ENCODE measurements at places on chromosomes 7 and 10.
A peak's percentile ranks its signal among the peaks of the same experiment; 100 is the strongest.

DNA sequence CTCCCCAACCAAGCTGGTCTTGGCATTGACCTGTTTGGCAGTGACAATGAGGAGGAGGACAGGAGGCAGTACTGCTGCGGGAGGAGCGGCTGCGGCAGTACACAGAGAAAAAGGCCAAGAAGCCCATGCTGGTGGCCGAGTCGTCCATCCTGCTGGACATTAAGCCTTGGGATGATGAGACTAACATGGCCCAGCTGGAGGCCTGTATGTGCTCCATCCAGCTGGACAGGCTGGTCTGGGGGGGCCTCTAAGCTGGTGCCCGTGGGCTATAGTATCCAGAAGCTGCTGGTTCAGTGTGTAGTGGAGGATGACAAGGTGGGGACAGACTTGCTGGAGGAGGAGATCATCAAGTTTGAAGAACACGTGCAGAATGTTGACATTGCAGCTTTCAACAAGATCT is 39.1 kb upstream of the ZNF273 start:
- DNase-seq: no peak

GRCh38 chr7:48458701-48459524 is 287.7 kb downstream of the ABCA13 start:
- no peak for DNase-seq

GRCh38 chr7:83072576-83073517 is 89.8 kb downstream of the PCLO start:
- DNase-seq: no peak

GRCh38 chr7:15128716-15129115 is 226.2 kb upstream of the DGKB start:
- no peak for DNase-seq

- no peak for DNase-seq
Measured at GRCh38 chr10:44402465-44403195, 17.7 kb upstream of the CXCL12 start.

GRCh38 chr7:79529214-79529880 is 75.9 kb upstream of the MAGI2 start:
- no peak for DNase-seq

- DNase-seq: no peak
Measured at GRCh38 chr7:144027974-144028373, 20.8 kb upstream of the OR2A5 start.

DNA sequence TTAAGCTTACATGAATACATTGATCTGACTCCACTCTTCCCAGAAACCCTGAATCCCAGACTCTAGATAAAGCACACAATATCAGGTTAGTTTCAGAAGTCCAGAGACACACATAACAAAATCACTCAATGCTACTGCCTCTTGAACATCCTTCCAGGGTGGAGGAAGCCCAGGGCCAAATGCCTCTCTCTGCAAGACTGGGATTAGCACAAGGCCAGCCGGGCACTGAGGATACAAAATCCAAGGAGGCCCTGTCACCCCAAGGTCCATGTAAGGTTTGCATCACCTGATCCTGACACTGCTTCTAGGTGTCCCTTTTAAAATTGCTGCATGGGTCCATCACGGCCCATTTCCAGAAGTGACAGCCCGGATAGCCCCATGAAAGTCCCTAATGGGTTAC is 2.6 kb upstream of the PLXNA4 start:
- no peak for DNase-seq

DNA sequence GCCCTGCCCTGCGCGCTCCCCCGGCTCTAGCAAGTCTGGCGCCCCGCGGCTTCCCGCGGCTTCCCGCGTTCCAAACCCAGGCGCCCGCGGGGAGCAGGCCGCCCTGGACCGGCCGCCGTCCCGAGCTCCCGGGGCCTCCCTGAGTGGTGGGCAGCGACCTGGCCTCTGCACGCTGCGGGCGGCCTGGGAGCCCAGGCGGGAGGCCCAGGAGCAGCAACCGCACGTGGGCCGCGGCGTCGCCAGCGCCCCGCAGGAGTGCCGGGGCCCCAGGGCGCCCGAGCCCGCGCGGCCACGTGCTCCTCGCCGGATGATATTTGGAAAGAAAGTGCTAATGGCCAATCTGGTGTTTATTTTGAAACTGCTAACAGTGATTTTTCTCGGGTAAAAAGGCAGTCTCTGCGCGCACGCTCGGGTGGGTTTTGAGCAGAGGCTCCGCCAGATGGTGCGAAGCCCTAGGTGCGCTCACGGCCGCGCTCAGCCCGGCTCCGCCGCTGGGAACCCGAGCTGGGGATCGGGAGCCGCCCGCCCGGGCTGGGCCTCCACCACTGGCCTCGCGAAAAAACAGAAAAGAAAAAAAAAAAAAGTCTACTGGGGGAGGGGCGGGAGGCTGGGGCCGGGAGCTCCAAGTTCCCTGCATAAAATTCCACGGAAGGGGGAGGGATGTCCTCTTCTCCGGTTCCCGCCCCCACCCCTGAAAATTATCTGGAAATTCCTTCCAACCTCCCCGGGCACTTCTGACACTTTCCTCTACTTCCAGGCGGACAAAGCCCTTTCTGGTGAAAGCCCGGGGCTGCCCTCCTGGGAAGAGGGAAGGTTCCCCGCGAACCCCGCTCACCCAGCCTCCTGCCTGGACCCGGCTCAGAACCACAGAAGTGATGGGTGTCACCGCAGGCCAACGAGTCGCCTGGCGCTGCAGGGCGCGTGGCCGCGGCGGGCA is 4.3 kb downstream of the EBF3 start:
- DNase-seq: no peak

DNA sequence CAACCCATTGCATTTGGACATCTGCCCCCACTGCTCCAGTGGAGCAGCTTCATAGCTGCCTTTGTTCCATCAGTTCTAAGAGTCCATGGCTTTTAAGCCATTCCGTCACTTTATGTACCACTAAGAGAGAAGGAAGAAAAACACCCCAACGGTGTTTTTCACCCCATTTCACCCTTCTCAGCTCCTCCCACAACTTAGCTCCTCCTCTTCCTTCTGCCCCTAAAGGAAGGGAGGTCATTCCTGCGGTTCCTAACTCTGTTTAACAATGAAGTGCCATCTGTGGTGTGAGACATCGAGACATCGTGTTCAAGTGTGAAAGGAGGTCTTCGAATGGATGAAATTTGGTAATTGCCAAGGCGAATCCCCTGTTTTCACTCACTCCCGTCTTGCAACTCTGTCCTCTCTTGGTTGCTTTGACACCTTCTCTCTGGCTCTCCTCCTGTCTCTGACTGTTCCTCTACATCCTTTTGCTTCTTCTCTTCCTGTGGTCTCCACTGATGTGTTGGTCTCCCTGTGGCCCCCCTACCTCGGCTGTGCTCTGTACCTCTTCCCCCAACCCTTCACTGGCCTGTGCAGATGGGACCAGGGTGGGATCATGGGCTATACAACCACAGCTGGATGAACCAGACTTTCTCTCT is 23.0 kb downstream of the SMKR1 start:
- no peak for DNase-seq

DNA sequence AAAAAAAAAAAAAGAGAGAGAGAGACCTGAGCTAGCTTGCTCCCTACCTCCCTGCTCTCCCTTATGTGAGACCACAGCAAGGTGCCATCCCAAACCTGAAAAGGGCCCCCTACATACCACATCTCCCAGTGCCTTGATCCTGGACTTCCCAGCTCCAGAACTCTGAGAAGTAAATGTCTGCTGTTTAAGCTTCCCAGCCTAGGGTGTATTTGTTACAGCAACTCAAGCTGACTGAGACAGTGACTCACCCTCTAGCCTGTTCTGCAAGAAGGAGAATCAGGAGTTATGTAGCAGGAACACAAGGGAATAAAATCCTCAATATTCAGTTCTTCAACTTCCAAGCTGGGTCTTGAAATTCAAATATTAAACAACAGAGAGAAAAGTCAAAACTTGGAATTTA is 52.1 kb upstream of the TMEM72 start:
- no peak for DNase-seq

DNA sequence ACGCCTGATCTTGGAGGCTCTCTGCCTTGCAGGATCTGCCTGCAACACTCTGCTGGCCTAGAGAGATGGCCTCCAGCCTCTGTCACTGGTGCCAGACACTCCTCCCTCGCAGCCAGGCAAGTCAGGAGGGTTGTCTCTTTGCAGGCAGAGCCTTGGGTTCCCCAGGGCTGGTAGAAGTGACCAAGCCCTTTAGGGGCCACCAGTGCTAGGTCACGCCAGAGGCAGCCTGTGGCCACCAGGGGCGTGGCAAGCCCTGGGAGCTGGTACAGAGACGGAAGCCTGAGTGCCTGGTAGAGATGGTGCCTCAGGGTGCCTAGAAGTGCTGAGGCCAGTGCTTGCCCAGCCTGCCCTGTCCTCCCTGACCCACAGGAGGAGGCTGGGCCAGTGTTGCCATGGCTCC is 9.1 kb downstream of the ADCYAP1R1 start:
- DNase-seq: no peak

DNA sequence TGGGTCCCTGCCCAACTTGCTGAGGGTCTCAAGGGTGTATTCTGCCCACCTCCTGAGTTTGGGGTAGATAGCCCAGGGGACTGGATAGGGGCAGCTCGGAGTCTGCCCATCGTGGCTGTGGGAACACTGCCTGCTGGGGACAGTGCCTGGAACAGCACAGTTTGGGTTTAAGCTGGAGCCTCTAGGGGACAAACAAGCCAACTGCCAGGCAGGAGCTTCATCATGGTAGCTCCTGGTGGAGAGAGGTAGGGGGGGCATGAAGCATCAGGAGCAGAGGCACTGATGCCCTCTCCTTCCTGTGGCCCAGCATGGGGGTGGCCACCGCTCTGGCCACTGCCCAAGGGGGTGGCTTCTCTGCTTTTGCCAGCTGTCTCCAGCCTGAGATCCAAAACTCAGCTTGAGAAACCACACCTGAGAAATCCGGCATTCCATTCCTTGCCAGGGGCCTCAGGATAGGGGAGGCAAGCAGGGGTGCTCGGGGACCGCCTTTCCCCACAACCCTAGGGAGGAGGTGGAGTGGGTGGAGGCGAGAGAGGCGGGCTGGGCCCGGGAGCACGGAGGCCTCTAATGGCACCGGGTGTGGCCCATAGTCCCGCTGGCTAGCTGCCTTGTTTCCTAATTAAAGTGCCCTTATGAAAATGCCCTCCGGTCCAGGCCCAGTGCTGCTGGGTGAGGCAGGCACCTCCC is 47.6 kb downstream of the UNC5B start:
- DNase-seq: no peak

- no peak for DNase-seq
Measured at GRCh38 chr7:134029-134428, 58.3 kb upstream of the FAM20C start.

- DNase-seq: peak; percentile 77
Measured at GRCh38 chr7:137146012-137146455, 197.5 kb downstream of the PTN start.

DNA sequence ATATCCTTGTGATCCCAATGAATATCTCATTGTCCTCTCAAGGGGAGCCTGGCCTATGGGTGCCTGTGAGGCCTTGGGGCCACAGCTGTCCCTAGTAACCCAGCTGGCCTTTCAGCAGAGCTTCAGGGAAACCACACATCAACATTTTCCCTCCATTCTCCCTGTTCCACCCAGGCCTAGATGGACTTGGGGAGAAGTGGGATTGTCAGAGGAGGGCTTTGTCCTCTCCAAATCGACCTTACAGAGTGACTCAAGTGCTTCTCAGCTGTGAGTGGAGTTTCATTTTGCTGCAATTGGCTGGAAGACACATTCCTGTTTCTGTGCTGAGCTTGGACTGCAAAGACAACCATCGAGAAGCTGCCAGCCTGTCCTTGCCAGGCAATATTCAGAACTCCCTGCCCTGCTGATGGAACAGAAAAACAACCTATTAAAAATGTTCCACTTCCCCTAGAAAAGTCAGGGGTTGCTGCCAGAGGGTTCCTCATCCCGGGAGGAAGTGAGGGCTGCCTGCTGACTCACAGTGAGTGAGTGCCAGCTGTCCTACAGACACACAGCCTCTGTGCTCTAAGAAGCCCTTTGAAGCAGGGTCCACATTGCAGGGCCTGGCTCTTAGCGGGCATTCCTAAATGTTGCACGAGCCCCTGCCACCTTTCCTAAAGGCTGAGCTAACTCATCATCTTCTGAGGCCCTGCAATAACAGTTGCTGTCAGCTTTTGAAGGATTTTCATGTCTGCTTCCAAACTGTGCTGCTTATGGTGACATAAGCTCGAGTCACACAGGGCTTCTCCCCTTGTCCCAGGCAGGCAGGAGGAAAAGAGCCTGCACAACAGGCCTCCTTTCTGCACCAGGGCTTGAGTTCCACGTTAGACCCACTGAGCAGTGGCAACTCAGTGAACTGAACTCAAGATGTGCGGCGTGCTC is 20.5 kb downstream of the STRA8 start:
- peak; percentile 68 for DNase-seq

DNA sequence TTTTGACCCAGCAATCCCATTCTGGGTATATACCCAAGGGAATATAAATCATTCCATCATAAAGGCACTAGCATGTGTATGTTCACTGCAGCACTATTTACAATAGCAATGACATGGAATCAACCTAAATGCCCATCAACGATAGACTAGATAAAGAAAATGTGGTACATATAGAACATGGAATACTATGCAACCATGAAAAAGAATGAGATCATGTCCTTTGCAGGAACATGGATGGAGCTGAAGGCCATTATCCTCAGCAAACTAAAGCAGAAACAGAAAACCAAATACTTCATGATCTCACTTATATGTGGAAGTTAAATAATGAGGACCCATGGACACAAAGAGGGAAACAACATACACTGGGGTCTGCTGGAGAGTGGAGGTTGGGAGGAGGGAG is 58.0 kb upstream of the STARD3NL start:
- DNase-seq: no peak

DNA sequence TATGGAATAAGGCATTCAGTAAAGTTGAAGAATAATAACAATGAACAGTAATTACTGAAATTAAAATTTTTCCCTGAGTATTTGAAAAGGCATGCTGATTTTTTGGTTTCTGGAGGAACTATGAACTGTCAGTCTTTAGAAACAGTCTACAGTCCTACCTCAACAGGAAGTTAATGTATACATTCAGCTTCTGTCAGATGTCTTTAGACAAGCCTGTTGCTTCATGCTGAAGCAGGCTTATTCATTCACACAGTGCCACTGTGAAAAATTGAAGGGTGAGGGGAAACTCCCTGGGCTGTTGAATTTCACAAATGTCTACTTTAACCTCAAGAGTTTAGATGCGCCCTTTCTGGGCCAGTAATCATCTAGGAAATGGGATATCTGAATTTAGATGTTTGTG is 3.5 kb downstream of the NRF1 start:
- DNase-seq: peak; percentile 22

DNA sequence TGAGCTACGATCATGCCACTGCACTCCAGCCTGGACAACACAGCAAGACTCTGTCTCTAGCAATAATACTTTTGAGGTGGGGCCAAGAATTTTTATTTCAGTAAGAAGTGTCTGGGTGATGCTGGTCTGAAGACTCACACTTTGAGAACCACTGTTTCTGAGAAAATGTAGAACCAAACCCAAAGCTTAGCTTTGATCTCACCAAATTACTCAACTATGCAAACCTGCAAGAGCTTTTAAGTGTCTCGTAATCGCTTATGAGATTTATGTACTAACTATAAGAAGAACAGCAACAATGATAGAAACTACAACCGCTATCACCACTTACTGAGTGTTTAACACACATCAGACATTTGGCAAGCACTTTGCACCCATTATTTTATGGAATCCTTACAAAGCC is 29.5 kb downstream of the APBB1IP start:
- no peak for DNase-seq

GRCh38 chr10:80460399-80461207 is 6.5 kb downstream of the TSPAN14 start:
- DNase-seq: peak; percentile 57

- no peak for DNase-seq
Measured at GRCh38 chr7:28054531-28055160, 125.9 kb downstream of the JAZF1 start.

GRCh38 chr7:132500727-132501440 is 75.4 kb downstream of the PLXNA4 start:
- DNase-seq: peak; percentile 31
